Thyroid gland (tissue), 4 donors: ENCODE measurements at places on chromosomes 6 and 20. TPM values are rescaled to one million over a fixed set of nuclear protein-coding genes. Genes with fewer than 3 reads are reported as not detected.

GRCh38 chr6:90154755-90155470 lies 141.7 kb downstream of the BACH2 start:
- H3K27ac ChIP-seq = no peak overlapping the region
- no peaks in the 10 kb centered on the region for H3K36me3 ChIP-seq
- DNase-seq = no peak
- H3K4me3 ChIP-seq = no peak overlapping the region

RTF2 gene
- 46.1 TPM for total RNA-seq

- H3K27ac ChIP-seq = no peak overlapping the region
- no peaks in the 10 kb centered on the region for H3K36me3 ChIP-seq
- no peak overlapping the region for H3K4me3 ChIP-seq
- H3K4me1 ChIP-seq = no peaks in the 10 kb centered on the region
- no peaks in the 10 kb centered on the region for H3K27me3 ChIP-seq
Observed at GRCh38 chr6:10111975-10112374, 302.9 kb downstream of the TFAP2A start.

- peaks cover 10% of the 10 kb centered on the region for H3K4me1 ChIP-seq
- H3K27ac ChIP-seq = no peak overlapping the region
- H3K27me3 ChIP-seq = no peaks in the 10 kb centered on the region
- H3K4me3 ChIP-seq = no peak overlapping the region
- no peaks in the 10 kb centered on the region for H3K36me3 ChIP-seq
Observed at GRCh38 chr20:63318391-63319163, 25.6 kb downstream of the COL20A1 start.

DNA sequence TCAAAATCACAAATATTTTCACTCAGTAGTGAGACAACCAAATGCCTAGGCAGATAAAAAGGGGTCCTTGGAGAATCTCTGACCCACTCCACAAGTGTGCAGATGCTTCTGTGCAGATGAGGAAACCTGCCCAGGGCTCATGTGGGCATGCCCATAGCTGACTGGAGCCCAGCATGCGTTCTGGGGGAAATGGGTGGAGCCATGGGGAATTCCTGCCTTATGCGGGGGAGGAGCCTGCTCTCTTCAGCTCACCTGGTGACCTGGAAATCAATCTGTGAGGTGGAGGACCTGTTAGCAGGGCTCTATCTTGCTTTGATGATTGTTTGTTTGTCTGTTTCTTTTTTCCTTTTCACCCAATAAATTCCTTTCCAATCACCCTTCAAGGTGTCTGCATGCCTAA lies 23.4 kb upstream of the PLN start:
- H3K36me3 ChIP-seq = no peaks in the 10 kb centered on the region
- H3K4me1 ChIP-seq = no peaks in the 10 kb centered on the region
- DNase-seq = no peak
- H3K27me3 ChIP-seq = no peaks in the 10 kb centered on the region
- no peak overlapping the region for H3K27ac ChIP-seq

ADGRF4 gene
- 0.13 TPM for total RNA-seq

DNA sequence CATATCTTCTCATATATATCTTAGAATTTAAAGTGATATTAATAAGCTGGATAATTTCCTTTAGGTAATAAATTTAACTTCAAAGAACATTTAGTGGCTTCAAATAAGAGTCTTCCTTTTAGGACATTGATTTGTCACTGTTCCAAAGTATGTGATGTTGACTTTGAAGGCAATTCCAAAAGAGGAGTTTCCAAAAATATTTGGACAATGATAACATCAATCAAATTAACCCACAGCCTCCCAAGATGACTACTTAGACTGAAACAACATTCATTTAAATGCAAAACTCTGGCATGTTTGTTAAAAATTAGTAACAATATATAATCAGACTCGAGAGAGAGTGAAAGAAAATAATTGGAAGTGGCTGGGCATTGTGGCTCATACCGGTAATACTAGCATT lies 211.1 kb downstream of the OGFRL1 start:
- no peaks in the 10 kb centered on the region for H3K36me3 ChIP-seq
- H3K4me3 ChIP-seq = no peak overlapping the region
- DNase-seq = no peak
- H3K4me1 ChIP-seq = peaks cover 19% of the 10 kb centered on the region

EDN1 gene
- total RNA-seq = 1.5 TPM

GJA10 gene
- total RNA-seq = not detected

DNA sequence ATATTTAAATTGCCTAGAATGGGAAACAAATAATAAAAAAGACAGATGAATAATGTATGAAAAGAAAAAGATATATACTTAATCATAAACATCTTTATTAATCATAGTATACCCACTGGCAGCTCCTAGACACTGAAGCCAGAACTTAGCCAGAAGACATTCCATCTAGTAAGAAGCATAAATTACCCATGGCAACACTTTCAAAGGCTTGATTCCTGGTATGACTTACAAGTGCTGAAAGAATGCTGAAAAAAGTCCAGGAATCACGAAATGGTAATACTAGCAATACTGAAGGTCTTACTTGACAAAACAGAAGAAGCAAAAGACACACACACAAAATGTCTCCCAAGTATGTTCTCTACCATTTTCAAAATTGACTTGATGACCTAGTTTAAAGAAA lies 38.0 kb downstream of the RWDD2A start:
- no peak overlapping the region for H3K27ac ChIP-seq
- no peaks in the 10 kb centered on the region for H3K4me1 ChIP-seq
- peaks cover 2% of the 10 kb centered on the region for H3K36me3 ChIP-seq
- DNase-seq = no peak
- no peak overlapping the region for H3K4me3 ChIP-seq
